ENCODE measurements at places on chromosomes 2 and 18. TPM values are rescaled to one million over a fixed set of nuclear protein-coding genes. Genes with fewer than 3 reads are reported as not detected.

TRIB2 gene
- 31.2 TPM for polyA plus RNA-seq

MC2R gene
- not detected for polyA plus RNA-seq

TTN gene
- 136 TPM for polyA plus RNA-seq

POTEI gene
- polyA plus RNA-seq, result not detected

BCS1L gene
- polyA plus RNA-seq, result 43.3 TPM

TUBB8B gene
- polyA plus RNA-seq, result not detected
